ENCODE measurements at places on chromosomes 2 and 18.

- DNase-seq, result no peak
Measured at GRCh38 chr2:31402388-31402787, 12.2 kb downstream of the XDH start.

DNA sequence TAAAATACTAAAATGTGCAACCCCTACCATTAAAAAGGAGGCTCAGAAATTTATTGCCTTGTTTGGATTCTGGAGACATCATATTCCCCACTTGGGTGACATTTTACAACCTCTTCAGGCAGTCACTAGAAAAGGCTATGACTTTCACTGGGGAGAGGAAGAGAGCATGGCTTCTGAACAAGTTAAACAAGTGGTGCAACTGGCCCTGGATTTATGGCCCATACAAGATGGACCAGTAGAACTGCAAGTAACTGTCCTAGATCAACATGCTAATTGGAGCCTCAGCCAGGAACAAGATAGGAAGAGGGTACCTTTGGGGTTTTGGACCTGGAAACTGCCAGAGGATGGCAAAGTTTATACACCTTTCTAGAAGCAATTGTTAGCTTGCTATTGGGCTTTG is 4.0 kb upstream of the DSG2 start:
- DNase-seq, result no peak

- no peak for DNase-seq
Measured at GRCh38 chr18:36519358-36519757, 221.8 kb downstream of the FHOD3 start.

DNA sequence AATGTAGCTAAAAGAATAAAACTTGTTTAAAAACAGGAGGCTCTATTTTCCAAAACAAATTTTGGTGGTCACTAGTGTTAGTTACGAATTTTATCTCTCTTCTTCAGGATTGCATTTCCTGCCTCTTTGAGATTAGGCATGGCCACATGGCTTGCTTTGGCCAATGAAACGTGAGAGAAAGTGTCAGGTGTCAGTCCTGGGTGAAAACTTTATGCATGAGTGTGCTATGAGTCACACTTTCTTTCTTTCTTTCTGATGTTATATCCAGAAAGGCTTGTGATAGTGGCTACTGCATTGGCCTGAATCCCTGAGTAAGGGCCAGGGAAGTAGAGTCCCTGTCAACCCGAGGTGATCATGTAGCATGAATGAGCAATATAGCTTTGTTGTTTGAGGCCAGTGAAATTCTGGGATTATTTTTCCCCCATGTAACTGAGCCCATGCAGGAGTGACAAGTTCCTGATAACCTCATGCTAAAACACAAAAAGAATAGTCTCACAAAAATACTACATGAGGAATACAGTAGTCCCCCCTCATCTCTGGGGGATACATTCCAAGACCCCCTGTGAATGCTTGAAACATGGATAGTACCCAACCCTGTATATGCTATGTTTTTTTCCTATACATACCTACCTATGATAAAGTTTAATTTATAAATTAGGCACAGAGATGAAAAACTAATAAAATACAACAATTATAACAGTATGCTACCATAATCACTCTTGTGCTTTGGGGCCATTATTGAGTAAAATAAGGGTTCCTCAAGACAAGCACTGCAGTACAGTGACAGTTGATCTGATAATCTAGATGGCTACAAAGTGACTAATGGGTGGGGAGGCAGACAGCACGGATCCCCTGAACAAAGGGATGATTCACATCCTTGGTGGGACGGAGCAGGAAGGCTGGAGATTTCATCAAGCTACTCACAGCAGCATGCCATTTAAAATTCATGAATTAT is 109.5 kb downstream of the CDC42EP3 start:
- DNase-seq, result no peak

- DNase-seq, result no peak
Measured at GRCh38 chr2:105843476-105844374, 99.0 kb downstream of the NCK2 start.

- DNase-seq, result no peak
Measured at GRCh38 chr2:26905341-26906198, 57.6 kb downstream of the DPYSL5 start.

- DNase-seq, result no peak
Measured at GRCh38 chr2:19651466-19651865, 250.3 kb downstream of the TTC32 start.

- no peak for DNase-seq
Measured at GRCh38 chr18:58279504-58280175, 235.6 kb downstream of the NEDD4L start.

DNA sequence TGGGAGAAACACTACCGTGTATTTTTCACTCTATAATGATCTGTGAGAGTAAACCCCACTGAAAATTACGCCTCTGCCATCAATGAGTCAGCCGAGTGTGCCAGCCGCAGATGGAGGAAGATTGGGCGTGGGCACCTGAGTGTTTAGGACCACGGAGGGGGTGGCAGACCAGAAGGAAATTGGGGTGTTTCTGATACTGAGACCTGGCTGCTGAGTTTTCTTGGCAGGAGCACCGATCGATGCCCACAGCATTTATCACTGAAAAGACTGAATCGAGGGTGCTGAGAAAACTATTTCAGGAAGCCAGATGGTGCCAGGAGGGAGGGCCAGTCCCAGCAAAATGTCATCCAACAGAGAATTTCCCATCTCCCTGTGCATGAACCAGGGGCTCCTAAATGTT is 91.9 kb upstream of the TPO start:
- DNase-seq, result no peak

DNA sequence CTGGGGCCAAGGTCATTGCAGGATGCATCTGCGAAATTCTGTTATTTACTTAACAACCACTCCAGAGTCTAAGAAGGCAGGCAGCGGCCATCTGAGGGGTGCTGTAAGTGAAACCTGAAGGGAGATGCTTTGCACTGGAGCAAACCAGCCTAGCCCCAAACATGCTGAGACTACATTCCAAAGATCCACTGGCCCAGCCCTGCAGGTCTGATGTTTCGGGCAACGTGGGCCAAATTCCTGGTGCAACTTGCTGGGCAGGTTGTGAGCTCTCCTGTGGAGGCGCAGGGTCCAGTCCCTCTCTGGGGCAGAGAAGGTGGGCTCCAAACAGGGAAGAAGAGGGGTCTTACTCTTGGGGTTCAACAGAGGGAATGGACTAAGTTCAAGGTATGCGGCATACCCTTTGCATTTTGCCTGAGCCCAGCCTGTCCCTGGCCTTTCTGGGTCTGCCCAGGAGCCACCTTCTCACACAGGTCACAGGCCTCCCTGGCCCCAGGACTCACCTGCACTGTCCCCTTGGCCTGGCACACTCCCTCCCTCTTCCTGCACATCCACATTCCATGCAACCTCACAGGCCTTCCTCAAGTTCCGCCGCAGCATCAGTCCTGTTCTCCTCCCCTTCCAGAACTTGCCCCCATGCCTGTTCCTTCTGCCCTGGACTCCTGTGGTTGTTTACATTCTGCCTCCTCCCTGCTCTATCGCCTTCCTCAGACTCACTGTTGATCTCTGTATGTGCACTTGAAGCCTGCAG is 5.1 kb upstream of the MAL start:
- no peak for DNase-seq

DNA sequence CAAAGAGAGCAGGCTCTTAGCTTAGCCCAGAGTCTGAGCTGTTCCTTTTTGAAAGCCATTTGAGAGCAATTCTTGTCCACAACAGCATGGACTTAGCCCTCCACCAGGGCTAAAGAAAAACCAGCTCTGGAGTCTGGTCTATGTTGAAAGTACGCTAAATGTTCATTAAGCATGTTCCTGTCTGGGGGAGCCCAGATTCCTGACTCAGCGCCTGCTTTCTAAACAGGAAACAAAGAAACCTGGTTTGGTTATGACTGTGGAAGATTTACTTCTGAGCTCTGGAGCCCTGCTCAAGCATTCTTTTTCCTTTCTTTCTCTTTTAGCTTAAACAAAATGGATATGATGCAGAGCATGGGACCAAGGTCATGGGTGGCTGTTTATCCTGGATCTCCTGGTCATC is 279.8 kb downstream of the RBM43 start:
- DNase-seq, result no peak

DNA sequence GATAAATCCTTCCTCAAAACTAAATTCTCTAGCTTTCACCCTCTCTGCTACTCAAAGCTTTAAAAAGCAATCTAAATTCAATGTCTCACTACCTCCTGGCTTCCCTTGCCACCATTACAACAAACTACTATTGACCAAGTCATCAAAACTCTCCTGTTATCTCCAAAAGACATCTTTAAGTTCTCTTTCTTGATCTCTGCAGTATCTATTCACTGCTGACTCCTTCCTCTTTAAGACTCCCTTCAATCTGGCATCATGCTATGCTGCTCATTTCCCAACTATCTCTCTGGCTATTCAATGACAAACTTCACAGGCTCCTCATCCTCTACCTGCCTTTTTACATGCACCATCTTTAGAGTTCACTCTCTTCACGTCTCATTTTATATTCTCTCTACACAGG is 5.9 kb downstream of the PPP3R1 start:
- DNase-seq, result no peak

- DNase-seq, result no peak
Measured at GRCh38 chr2:101776172-101777043, 78.9 kb downstream of the MAP4K4 start.

- DNase-seq, result no peak
Measured at GRCh38 chr2:120927265-120927628, 191.6 kb downstream of the GLI2 start.

DNA sequence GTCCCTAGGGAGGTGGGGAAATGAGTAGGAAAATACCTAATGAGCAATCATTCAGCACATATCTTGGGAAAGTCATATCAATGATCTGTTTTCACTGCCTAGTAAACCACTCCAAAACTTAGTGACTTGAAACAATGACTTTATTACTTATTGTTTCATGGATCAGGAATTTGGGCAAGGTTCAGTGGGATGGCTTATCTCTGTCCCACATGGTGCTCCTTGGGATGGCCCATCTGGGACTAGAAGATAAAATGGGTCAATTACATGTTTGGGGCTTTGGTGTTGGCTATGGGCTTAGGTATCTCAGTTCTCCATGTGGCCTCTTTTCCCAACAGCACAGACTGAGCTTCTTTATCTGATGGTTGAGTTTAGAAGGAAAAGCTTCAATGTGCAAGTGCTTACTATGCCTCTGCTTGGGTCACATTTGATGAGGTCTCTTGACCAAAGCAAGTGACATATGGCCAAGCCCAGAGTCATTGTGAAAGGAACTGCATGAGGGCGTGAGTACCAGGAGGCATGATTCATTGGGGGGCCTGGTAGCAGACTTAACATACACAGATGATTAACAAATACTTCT is 218.1 kb upstream of the TNP1 start:
- DNase-seq, result no peak

- DNase-seq, result no peak
Measured at GRCh38 chr2:173715441-173715840, 249.7 kb downstream of the SP3 start.

- DNase-seq, result no peak
Measured at GRCh38 chr2:229408962-229409361, 137.9 kb upstream of the PID1 start.

- DNase-seq, result no peak
Measured at GRCh38 chr18:35306588-35307250, 16.7 kb upstream of the ZSCAN30 start.

- no peak for DNase-seq
Measured at GRCh38 chr2:68764041-68764805, 29.6 kb downstream of the ARHGAP25 start.

DNA sequence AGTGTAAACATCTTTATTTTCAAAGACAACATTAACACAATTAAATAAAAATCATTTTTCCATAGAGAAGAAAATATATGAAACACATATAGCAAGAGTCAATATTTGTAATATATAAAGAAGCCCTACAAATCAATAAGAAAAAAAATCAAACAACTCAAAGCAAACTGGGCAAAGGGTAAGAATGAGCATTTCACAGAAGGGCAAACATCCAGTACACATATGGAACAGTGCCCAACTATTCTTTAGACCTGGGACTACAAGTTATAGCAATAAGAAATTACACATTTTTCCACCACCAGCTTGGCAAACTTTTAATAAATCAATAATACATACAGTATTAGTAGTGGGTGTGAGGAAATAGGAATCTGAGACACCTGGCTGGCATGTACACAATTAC is 324.1 kb downstream of the CYP26B1 start:
- DNase-seq, result no peak

- no peak for DNase-seq
Measured at GRCh38 chr18:21314724-21315123, 72.7 kb downstream of the GREB1L start.

- no peak for DNase-seq
Measured at GRCh38 chr18:3230401-3231334, 10.9 kb upstream of the MYOM1 start.

GRCh38 chr2:239247401-239248245 is 153.2 kb downstream of the HDAC4 start:
- DNase-seq, result no peak

GRCh38 chr2:239734436-239735005 is 290.6 kb downstream of the NDUFA10 start:
- DNase-seq, result no peak

- DNase-seq, result no peak
Measured at GRCh38 chr2:176139661-176140512, 10.4 kb downstream of the HOXD8 start.

DNA sequence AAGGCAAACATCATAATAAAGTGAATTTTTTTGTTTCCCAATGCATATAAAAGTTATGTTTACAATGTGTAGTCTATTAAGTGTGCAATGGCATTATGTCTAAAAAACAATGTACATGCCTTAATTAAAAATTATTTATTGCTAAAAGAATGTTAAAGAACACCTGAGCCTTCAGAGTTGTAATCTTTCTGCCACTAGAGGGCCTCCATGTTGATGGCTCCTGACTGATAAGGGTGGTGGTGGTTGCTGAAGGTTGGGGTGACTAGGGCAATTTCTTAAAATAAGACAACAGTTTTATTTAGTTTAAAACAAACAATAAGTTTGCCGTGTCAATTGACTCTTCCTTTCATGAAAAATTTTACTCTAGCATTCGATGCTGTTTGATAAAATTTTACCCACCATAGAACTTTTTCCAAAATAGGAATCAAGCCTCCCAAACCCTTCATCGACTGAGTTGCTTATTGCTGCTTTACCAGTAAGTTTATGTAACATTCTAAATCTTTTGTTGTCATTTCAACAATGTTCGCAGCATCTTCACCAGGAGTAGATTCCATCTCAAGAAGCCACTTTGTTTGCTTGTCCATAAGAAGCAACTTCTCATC is 32.3 kb downstream of the MAP3K2 start:
- DNase-seq, result peak; percentile 27

DNA sequence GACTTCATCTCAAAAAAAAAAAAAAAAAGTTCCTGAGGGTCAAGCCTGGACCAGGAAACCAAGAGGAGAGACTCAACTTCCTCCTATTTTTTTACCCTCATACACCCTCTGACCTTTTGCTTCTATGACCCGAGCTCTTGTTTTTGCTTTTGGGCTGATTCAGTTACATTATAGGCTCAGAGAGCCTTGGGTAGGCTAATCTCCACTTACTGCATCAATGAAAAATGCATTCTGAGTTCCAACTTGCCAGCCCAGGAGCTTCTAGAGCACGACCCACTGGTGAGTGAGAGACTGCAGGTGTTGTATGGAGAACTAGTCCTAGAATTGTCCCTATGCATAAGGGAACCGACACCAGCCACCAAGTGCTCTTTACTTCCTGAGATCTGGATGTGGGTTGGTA is 91.1 kb downstream of the CABLES1 start:
- DNase-seq, result no peak

GRCh38 chr2:219661197-219661954 is 33.9 kb downstream of the SLC4A3 start:
- no peak for DNase-seq
